ENCODE measurements at places on chromosomes 2 and 18.

DNA sequence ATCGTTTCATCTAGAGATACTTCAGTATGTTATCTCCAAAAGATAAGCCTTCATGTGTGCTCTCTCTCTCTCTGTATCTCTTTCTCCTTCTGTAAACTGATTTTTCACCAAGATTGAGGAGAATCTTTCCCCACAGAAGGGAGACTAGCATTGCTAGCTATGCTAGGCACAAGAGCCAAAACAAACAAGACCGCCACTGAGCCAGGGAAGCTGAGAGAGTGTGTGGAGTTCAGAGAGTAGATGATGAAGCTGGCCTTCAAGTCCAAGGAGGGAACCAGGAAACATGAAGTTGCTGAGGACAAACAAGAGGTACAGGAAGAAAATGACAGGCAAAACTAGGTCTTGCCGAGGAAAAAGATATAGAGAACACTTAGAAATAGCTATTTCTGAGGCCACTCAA is 23.4 kb downstream of the DAPL1 start:
- no peak for DNase-seq

DNA sequence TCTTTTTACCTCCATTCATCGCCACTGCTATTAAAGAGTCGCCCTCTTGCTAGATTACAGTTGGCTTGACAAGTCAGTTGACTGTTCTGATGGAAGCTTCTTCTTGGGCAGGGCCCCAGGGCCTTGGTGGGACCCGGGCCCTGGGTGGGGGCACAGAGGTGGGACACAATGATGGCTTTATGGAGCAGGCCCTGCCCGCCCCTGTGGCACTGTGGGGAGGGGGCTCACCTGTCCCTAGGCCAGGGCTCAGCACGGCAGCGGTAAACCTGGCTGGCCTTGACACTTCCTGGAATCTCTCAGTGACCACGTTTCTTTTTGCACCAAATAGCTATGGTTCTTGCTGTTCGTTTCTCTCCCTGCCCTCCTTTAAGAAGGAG is 4.9 kb upstream of the HS6ST1 start:
- DNase-seq, result no peak

DNA sequence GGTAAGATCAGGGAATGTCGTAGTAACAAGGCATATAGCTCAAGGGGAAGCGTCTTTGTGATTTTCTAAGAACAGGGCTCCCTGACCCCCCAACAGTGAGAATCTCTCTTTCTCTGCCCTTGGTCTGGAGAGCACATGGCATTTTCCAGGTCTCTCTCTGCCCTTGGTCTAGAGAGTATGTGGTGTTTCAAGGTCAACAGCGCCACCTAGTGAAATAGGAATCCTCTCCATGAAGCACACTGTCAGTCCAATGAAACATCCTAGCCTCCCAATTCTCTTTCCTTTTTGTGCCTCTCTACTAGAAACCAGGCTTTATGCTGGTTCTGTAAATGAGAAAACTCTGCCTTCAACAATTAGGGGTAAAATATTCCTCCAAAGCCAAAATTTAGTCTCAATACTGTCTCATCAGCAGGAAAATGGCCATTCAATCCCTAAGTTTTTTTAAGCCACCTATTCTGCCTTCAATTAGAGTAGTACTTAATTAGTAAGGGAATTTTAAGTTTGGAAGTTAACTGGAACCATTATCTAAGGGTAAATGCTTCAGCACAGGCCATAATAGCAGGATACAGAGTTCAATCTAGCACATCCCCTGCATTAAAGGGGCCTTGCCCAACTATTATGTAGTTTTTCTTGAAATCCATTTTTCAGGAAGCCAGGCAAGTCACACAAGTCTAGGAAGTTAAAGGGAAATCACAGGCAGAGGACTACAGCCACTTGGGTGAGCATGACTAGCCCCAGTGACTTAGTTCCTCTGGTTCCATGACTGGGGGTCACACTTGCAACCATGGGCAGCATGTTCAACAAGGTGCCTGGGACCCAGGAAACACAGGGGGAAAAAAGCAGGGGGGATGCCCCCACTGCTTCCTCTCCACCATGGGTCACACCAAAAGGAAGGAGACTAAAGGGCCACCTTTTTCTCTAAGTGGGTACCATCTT is 12.4 kb downstream of the DYM start:
- peak; percentile 63 for DNase-seq

DNA sequence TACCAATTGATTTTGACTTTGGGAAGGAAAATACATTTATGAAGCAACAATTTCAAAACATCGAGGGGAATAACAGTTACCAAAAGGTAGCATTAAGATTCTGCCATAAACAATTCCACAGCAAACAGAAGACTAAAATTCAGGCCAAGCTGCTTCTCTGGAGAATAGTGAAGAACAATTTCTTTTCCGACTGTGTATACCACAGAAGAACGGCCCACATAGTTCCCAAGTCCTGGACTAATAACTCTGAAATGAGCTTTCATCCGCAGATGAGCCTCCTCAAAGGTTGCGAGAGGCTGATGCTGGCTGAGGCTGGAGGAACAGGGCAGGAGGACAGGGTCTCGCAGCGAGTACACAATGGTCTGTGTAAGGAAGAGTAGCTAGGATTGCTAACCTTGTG is 278.9 kb upstream of the TCF4 start:
- no peak for DNase-seq

DNA sequence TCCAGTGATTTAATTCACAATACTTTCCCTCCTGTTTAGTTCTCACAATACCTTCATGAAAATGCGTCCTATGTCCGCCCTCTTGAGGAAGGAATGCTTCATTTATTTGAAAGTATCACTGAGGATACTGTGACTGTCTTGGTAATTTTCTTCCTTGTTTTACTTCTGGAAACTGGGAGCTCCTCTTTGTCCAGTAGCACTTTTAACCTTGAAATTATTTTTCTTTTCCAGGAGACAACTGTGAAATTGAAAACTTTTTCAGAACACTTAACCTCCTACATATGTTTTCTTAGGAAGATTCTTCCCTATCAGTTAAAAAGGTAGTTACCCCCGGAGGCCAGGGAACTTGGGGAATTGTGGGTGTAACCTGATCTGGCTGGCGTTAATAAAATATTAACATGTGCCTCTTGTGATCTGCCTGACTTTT is 58.9 kb upstream of the STON1 start:
- no peak for DNase-seq

Data from stimulated activated CD4-positive, alpha-beta T cell treated with anti-CD3 and anti-CD28 coated beads, Interleukin-4, amount 100 ng/mL, for 24 hours (primary cell).